ENCODE measurements at places on chromosomes 7 and 10.

GRCh38 chr7:37714606-37715005 is 31.0 kb downstream of the GPR141 start:
- no peak for DNase-seq

- DNase-seq = no peak
Measured at GRCh38 chr10:75476985-75477384, 45.6 kb downstream of the LRMDA start.

GRCh38 chr7:153641199-153641598 is 411.0 kb upstream of the DPP6 start:
- DNase-seq = no peak

GRCh38 chr10:18376650-18377049 is 236.4 kb downstream of the CACNB2 start:
- no peak for DNase-seq

DNA sequence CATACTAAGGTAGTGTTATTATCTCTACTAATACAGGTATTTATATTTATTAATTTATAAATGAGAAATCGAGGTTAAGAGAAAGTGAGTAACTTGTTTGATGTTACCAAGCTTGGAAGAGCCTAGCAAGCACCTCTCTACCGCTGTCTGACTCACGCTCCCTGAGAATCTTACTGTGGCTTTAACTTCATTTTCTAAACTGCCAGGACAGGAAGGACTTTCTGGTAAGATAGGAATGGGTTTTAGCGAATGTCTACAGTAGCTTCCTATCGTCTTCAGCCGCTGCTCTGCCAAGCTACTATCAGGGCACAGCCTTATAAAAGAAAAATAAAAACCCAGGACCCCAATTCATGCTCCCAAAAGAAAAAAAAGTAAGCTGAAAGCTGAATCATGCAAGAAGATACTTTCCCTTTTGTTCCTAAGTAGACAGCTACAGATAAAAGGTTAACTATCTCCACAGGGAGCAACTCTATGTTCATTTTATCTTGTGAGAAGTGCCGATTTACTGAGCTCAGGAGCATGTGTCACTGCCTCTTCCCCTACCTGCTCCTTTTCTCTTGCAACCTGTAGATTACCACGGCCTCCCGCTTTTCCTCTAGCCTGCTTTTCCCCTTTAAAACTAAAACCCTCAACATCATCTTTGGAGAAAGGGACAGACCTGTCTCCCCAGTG is 60.2 kb downstream of the THNSL1 start:
- no peak for DNase-seq

DNA sequence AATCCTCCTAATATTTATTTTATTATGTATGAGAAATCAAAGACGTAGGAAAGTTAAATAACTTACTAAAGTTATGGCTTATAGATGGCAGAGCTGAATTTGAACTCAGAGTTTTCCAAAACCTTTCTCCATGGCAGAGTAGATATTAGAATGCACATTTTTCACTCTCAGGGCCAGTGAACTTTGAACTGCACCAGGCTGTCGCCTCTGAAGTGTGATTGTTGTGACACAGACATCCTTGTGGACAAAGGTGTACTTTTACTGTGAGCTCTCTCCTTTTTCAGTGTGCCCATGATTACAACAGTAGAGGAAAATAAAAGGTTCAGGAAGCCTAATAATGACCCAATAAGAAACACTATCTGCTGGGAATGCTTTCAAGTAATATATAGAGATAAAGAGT is 29.1 kb downstream of the TES start:
- no peak for DNase-seq

DNA sequence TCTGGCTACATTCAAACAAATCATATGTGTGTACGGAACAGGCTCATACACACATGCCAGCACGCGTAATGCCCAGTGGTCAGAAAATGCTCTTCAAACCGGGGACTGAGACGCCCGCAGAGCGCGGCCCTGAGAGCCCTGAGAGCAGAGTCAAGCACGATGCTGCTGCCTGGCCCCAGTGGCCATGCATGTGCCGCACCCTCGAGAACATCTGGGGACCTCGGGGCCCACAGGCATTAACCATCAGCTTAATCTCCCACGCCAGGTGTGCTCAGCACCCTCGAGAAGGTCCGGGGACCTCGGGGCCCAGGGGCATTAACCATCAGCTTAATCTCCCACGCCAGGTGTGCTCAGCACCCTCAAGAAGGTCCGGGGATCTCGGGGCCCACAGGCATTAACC is 163.1 kb downstream of the PTPRN2 start:
- no peak for DNase-seq

Data from stimulated activated CD8-positive, alpha-beta memory T cell treated with anti-CD3 and anti-CD28 coated beads, Interleukin-7, amount 100 ng/mL, for 4 hours (primary cell).